ENCODE measurements at places on chromosomes 11 and 22.

- no peak for DNase-seq
These were observed 1.6 kb downstream of the PIDD1 start for GRCh38 chr11:803467-803742.

- DNase-seq: no peak
These were observed 48.1 kb downstream of the CBL start for GRCh38 chr11:119254239-119254638.

DNA sequence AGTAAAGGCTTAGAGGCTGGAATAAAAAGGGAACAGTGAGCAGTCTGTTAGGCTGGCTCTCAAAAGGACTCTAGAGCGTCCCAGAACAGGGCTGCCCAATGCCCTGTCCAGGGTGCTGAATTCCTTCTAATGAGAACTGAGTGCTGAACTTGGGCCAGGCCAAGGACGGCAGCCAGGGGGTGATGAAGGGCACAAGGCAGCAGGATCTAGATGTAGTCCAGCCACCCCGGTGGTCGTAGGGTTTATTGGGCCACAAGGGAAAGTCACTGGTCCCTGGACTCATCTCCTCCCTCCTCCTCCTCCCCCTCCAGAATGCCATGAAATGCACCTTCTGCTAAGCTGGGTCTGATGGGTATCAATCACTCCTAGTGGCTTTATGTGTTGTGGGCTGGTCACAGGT, 19.2 kb downstream of the NPTXR start:
- no peak for DNase-seq

- DNase-seq: no peak
These were observed 126.9 kb downstream of the CD44 start for GRCh38 chr11:35265755-35266454.

DNA sequence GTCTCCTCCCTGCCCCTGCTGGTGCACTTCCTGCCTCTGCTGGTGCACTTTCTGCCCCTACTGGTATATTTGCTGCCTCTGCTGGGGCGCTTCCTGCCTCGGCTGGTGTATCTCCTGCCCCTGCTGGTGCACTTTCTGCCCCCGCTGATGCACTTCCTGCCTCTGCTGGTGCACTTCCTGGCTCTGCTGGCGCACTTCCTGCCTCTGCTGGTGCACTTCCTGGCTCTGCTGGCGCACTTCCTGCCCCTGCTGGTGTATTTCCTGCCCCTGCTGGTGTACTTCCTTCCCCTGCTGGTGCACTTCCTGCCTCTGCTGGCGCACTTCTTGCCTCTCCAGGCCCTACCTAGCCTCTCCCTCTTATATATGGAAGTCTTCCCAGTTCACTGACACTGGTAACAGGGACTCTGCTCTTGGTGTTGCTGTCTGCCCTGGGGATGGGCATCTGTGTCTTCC, 10.1 kb downstream of the MTFP1 start:
- peak; percentile 62 for DNase-seq
